Endodermal cell (in vitro differentiated cells): ENCODE measurements at places on chromosomes 4 and X. TPM values are rescaled to one million over a fixed set of nuclear protein-coding genes. Genes with fewer than 3 reads are reported as not detected.

- DNase-seq: no peak
Observed at GRCh38 chr4:143021384-143021783, 163.3 kb upstream of the USP38 start.

GRCh38 chrX:135200297-135200696 is 29.1 kb upstream of the CT55 start:
- DNase-seq: no peak

GRCh38 chr4:85492336-85492735 is 17.4 kb downstream of the ARHGAP24 start:
- no peak for DNase-seq

DNA sequence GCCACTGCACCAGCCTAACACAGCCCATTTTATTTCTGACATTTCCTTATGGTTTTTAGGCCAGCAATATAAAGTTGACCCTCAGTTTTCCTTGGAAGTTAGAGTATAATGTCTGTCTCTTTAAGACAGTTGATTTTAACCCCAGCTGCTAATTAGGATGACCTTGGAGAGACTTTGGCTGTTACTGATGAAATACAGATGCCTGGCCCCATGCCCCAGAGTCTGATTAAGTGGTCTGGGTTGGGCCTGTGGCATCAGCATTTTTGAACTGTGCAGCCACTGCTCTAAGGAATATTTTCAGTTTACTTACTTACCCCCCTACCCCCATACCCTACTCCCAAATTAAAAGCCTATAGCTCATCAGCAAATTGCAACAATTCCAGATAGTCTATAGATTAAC is 85.8 kb downstream of the DCLK2 start:
- no peak for DNase-seq

DNA sequence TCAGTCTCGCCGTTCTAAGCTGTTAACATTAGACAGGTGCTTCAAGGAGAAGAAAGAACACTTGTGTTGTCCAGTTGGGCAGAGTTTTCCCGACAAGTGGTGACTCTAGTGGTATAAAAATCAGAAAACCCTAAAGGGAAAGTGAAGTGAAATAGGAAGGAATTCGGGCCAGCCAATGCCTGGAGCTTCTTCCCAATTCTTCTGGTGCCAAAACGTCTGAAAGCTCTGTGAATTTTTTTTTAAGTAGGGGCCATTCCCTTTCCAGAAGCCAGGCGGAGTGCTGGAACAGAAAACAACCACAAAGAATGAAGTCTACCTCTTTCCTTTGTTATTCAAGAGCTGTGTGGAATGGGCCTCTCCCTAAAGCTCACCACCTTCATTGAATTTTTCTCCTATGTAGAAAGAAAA is 43.1 kb upstream of the PPARGC1A start:
- DNase-seq: peak; percentile 79

GRCh38 chrX:72026341-72027023 is 105.2 kb downstream of the RTL5 start:
- DNase-seq: peak; percentile 17

DNA sequence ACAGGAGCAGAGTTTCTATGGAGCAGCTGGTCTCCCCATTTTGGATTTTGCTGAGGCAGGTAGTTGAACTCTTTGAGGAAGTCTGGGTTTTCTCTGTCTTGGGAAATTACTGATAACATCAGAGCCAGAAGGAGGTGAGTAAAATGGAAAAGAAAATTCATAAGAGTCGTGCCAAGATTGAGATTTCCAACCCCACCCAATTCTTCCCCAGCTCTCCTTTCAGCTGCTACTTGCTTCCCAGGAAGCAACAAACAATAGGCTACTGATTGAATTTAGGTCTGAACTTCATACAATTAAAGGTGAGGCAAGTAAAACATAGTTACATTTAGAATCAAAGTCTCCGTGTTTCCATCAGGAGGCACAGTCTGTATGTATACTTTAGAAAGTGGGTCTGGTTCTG is 54.6 kb upstream of the EOLA2 start:
- DNase-seq: no peak

GRCh38 chr4:47786958-47787370 is 50.9 kb downstream of the CORIN start:
- DNase-seq: no peak

GRCh38 chrX:154372612-154373022 is 1.8 kb downstream of the FLNA start:
- DNase-seq: no peak

DNA sequence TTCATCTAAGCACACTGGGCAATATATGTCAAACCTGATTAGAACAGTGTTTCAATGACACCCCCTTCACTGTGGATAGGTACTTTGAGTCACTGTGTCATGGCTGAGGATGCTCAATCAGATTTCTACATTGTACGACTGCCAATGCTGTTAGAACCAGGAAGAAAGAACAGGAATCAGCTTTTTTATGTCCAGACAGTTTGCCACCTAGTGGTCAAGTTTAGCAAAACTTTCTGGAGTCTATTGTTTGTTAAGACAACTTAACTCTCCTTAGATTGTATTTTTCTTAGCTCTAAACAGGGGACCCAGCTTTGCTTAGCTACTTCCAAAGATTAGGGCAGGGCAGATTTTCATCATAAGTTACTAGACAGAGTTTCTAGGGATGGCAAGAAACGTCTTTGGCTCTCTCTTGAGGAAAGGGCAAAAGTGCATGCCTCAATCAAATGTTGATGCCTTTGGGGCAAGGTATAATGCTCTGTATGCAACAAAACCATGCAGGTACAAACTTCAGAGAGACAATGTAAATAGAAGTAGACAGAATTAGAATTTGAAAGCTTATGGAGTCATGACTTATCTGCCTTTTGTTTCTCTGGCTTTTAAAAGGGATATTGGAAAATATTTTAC is 40.5 kb upstream of the BMP3 start:
- DNase-seq: peak; percentile 53

DNA sequence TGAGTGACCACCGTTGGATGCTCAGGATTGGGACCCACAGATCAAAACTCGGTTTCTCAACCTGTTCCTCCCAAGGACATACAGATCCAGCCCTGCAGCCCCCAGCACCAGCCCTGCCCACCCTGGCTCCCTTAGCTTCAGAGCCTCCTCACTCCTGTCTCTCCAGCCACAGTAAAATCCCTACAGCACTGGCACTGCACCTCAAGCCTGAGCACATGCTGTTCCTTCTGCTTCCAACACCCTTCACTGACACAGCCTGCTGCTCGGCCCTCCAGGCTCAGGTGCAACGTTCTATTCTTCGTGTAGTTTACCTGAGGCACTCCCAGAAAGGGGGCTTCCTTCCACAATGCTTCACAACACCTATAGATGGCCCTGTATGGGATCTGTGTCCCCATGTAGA is 163.6 kb downstream of the EVC2 start:
- no peak for DNase-seq

DNA sequence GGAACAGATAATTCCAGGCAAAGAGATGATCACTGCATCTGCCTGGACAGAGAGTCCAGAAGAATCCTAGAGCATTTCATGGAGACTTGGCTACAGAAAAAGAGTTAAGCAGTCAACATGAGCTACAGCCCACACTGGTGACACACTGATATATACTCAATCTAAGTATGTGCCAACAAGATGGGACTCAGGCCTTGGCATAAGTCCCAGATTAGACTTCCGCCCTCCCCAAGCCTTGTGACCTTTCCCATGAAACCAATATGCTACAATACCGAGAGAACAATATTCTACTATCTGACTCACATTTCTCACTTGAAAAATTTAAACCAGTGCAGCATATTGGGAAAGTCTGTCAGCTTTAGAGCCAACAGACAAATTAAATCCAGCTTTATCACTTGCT is 65.7 kb upstream of the SLITRK2 start:
- DNase-seq: no peak

GRCh38 chr4:1208266-1208961 is 36.0 kb upstream of the SPON2 start:
- no peak for DNase-seq

DNA sequence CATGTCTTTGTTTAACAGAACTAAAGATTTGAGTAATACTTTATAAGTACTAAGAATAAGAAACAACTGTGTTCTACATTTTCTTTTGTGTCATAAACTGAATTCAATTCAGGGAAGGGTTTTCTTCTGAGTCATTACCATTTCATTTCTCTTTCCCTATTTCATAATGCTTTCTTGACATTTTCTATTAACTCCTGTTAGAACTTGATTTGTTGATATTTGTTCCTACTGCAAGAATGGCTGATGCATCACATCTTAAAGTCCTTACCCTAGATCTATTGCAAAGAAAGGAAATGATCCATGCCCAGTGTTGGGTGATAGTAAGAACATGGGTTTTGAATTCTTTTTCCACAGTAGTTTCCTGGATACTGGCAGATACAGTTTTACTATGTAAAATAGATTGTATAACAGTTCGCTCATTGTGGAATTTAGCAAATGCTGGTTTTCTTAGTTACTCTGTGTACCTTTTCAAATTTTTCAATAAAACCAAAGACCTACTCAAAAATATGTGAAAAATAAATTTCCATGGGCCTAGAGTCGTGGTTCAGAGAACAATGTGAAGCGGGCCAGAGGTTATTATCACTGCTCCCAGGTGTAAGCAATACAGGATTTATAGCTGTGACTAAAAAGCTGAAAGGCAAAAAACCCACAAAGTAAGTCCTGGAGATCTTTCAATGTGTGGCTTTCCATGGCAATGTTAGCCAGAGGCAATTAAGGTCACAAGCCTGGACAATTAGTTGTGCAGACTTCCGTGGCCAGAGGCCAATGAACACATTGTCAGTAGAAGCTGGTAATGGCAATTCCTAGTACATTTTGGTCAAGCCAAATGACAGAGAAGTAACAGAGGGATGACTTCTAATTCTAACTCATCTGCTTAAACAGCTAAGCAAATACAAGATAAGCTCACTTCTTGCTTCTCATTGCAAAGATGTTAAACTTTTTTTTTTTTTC is 127.3 kb upstream of the FAT4 start:
- DNase-seq: no peak

- DNase-seq: no peak
Observed at GRCh38 chr4:41838590-41838989, 90.1 kb upstream of the PHOX2B start.

GRCh38 chr4:8913121-8913857 is 41.6 kb upstream of the HMX1 start:
- no peak for DNase-seq

- DNase-seq: no peak
Observed at GRCh38 chr4:115076691-115077090, 36.7 kb downstream of the NDST4 start.

- DNase-seq: no peak
Observed at GRCh38 chr4:148173397-148174017, 268.7 kb downstream of the NR3C2 start.

GRCh38 chrX:113305496-113305895 is 464.9 kb upstream of the AMOT start:
- DNase-seq: no peak

DNA sequence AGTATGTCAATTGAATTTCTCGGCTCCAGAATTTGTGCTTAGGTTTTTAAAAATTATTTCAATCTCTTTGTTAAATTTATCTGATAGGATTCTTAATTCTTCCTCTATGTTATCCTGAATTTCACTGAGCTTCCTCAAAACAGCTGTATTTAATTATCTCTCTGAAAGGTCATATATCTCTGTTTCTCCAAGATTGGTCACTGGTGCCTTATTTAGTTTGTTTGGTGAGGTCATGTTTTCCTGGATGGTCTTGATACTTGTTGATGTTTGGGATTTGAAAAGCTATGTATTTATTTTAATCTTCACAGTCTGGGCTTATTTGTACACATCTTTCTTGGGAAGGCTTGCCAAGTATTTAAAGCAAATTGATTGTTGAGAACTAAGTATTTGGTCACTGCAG is 24.7 kb upstream of the HERC3 start:
- DNase-seq: no peak

- DNase-seq: no peak
Observed at GRCh38 chrX:137227151-137227550, 193.4 kb upstream of the GPR101 start.

DNA sequence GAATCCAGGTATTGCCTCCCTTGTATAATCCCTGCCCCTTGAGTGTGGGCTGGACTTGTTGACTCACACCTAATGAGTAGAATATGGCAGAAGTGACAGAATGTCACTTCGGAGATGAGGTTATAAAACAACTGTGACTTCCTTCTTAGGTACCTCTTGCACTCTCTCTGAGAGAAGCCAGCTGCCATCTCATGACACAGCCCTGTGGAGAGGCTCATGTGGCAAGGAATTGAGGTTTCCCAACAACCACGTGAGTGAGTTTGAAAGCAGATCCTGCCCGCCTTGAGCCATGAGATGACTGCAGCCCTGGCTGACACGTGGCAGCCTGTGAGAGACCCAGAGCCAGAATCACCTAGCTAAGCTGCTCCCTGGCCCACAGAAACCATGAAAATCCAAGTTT is 13.5 kb downstream of the ASB11 start:
- peak; percentile 46 for DNase-seq

DNA sequence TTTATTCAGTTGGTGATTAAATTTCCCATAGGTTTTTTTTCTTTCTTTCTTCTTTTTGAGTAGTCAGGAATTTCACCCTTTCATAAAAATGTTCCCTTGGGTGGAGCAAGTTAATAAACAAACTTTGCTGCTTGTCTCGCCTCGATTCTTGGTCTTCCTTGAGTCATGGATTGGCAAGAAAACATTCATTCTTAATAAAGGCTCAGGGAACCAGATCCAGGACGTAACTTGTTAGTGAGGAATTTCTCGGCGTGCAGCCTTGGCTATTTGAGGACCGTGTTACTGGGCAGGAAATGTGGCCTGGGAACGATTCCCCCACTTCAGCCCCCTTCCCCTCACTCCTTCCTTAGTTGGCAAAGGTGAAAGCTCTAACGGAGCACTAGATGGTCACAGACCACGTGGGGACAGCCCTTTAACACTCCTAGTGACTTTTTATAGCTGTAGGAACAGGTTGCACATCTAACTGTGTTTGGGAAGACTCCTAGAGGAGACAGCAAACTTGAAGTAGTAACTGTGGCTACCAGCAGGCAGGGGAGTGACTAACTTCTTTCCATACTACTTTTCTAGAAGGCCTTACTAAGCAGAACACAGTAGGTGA is 106.8 kb downstream of the UCHL1 start:
- DNase-seq: peak; percentile 61

DNA sequence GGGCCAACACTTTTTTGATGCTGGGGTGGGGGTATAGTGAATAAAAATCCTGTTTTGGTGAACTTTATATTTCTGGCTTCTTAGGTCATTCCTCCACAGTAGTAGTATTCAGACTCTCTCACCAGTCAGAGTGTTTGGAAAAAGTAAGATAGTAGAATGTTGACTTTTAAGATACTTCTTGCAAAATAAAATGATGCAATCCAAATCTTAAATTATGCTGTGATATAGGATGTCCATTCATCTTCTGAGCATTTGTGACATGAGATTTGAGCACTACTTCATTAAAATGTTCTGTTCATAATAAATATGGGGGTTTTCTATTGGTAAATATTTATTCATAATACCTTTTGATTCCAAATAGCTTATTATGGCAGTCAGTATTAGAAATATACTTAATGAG is 70.1 kb downstream of the BMP2K start:
- no peak for DNase-seq

Gene CSN2
- not detected in 2 replicates for total RNA-seq

Gene TMSB15A
- total RNA-seq: 78.6 to 90.4 TPM (median 88.4 TPM) in 3 replicates

Gene TRPC5OS
- not detected in 3 replicates for total RNA-seq

Gene CSN1S1
- total RNA-seq: not detected in 2 replicates

Gene ESX1
- not detected in 2 replicates for total RNA-seq

Gene ARHGAP6
- total RNA-seq: 0.34 and 0.48 TPM in 2 replicates

Gene NEUROG2
- total RNA-seq: not detected in 3 replicates

Gene SULT1B1
- 0.05 TPM in 1 of 3 replicates, not detected in the others for total RNA-seq

Gene CWH43
- not detected in 2 replicates for total RNA-seq

Gene RIPPLY1
- total RNA-seq: not detected in 3 replicates

Gene VEGFD
- 0.42 and 0.63 TPM in 2 replicates for total RNA-seq

Gene DOK7
- total RNA-seq: 1.3 and 1.9 TPM in 2 replicates

Gene GPAT3
- total RNA-seq: 0.33 to 1.1 TPM (median 0.82 TPM) in 3 replicates

Gene ENAM
- total RNA-seq: not detected in 2 replicates

Gene SLC34A2
- 4.5 and 6.4 TPM in 2 replicates for total RNA-seq

Gene CXXC4
- 5.6 and 6.3 TPM in 2 replicates for total RNA-seq

Gene TENT5D
- total RNA-seq: not detected in 2 replicates
